Retina (tissue), 1 donor: ENCODE measurements at places on chromosomes 5 and 9.

DNA sequence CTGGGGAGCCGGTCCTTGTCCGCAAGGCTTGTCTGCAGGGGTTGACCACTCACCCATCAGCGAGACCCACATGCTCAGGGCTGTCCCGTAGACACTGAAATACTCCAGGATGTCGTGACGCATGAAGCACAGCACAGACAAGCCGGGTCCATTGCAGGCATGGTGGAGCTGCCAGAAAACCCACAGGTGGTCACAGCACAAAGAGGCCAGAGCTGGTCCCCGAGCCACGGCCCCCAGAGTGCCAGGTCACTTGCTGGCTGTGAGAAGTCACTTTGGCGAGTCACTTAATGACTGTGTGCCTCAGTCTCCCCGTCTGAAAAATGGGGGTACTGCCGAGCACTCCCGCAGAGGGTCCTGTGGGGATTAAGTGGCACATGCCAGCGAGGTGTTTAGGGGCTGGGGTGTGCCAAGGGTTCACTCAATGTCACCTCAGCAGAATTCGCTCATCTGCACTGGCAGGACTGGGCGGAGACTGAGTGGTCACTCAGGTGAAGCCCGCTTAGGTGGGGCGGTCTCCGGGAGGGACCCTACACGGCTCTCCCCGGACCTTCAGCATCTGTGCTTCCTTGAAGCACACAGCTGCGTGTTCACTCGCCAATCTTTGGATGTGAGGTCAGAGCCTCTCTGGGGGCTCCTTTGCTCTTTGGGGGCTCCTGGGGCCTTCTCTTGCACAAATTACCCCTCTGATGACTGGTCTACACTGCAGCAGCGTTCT lies 4.5 kb downstream of the MYMK start:
- DNase-seq = no peak

DNA sequence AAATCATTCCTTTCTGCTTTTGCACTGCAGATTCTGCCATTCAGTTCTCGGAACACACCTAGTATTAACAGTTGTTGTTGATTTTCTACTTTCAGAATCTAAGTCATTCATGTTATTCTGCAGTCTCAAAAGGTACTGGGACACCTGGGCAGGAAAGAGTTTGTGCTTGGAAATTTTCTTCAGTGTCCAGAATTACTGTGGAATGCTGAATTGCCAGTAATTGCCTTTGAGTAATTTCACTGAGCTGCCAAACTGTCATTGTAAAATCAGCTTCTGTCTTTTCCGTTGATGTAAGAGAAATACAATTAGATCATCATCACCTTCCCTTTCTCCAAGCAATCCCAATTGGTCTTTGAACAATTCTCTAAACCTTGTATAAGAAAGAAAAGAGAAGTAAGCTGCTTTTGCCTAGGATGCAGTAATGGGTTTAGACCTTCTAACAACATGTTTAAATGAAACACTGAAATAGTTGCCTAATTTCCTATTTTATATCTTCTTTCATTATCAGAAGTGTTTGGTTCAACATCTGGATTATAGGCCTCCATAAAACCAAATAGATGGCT lies 75.7 kb upstream of the TGFBR1 start:
- DNase-seq = no peak

GRCh38 chr5:132849347-132849746 lies 16.9 kb downstream of the GDF9 start:
- DNase-seq = no peak

DNA sequence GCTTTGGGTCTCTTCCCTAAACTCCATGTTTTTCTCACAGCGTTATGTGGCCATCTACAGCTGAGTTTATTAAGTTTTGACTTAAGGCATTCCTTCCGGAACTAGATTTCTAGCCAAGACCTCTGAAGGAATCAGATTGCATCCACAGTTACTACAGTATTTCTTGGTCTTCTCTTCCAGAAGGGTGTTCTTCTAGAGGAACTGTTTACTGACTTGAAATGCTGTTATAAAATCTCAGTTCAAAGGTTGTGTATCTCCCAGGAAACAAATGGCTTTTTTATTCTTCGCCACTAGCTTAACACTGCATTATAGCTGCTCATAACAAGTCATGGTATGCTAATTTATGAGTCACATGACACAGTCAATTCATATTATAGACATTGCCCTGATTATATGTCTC lies 55.3 kb upstream of the RAD23B start:
- no peak for DNase-seq

DNA sequence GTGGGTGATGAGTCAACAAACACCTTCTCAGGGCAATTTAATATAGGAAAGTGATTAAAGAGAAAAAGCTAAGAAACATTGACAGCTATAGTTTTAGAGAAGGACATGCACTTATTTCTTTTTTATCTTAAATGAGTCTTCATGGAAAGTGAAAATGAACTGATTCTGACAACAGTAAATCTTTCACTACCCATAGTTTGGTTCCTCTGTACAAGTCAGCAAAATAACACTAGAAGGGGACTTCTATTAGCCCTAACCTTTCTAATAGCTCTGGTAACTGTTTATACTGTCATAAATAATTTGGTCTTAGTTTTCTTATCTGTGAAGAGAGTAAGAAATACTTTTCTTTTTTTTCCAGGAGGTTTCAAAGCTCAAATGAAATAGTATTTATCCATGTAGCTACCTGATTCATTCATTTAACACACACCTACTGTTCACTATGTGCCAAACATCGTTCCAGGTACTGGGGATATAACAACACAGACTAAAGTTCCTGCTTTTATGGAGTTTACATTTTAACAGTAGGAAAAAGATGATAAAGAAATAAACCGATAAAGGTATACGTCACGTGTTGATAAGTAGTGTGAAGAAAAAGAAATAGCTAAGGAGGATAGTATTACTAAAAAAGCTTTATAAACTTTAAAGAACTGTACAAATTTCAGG lies 148.2 kb downstream of the PCSK1 start:
- no peak for DNase-seq

- no peak for DNase-seq
Measured at GRCh38 chr9:29773676-29774075, 2200.4 kb upstream of the C9orf72 start.

DNA sequence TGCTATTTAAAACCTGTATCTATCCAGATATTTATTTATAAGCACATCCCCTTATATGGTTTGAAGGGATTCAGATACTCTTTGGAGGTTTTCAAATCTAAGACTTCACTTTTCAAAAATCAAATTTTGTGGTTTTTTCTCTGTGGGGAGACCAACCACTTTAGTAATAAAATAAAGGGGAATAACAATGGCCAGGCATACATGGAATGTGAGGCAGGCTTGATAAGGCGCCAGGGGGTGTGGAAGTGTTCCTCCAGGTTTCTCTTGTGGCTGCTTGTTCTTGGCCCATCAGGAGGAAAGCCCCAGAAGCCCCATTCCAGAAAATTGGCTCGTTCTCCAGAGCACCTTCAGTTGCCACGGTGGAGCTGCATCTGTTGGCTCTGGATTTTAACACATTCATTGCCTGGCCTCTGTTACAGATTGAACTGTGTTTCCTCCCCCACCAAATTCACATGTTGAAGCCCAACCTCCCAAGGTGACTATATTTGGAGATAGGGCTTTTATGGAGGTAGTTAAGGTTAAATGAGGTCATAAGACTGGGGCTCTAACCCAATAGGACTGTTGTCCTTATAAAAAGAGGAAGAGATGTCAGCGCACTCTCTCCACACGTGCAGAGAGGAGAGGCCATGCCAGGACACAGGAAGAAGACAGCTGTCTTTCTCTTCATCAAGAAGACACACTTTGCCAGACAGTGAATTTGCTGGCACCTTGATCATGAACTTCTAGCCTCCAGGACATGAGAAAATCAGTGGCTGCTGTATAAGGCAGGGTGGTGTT lies 195.9 kb downstream of the TMEM38B start:
- no peak for DNase-seq

DNA sequence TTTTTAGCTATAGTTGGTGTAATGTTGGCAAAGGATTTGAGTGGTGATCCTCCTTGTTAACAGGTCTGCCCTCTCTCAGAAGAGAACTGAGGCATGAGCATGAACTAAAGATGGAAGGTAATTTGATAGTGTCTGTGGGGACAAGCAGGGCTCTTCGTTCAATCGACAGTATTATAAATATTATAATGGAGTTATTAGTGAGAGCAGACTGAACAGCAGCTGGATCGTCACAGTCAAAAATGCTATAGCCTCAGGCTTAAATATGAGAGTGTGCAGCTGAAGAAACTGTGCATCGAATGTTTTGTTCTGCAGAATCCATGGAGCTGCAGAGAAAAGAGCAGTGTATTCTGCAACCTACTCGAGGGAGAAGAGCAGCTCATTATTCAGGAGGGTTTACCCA lies 757.3 kb downstream of the DNAH5 start:
- peak; percentile 49 for DNase-seq

DNA sequence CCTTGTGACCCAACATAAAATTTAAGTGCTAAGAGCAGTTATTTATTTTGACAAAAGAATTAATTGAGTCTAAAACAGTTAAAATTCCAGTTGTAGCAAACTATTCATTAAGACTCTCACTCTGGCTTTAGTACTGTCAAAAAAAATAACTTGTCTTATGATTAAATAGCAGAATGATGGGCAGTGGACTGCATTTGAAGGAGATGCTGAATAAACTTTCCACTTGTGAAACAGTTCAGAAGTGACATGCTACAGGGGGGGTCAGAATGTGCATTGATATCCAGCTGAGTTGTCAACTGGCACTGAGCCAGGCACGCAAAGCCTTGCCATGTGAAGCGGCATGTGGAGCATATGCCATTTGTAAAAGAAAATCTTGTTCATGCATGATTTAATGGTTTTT lies 76.0 kb downstream of the FCHO2 start:
- peak; percentile 75 for DNase-seq

GRCh38 chr9:89603767-89604665 lies 796 bp upstream of the GADD45G start:
- peak; percentile 92 for DNase-seq

DNA sequence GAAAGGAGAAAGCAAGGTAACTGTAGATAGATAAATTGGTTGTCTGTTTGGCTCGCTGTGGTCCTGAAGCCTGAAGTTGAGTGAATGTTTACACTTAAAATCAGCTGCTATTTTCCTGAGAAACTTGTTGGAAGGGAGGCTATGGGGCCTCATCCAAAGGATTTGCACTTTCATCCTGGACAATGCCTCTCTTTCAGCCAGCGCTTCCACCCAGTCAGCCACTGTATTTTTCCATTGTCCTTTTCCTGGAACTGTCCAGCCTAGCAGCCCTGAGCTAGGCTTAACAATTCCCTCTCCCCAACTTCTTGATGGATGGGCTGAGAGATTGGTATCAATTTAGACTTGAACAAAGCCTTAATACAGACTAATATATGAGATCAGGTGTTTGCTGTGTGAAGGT lies 429.2 kb downstream of the DMAC1 start:
- no peak for DNase-seq

DNA sequence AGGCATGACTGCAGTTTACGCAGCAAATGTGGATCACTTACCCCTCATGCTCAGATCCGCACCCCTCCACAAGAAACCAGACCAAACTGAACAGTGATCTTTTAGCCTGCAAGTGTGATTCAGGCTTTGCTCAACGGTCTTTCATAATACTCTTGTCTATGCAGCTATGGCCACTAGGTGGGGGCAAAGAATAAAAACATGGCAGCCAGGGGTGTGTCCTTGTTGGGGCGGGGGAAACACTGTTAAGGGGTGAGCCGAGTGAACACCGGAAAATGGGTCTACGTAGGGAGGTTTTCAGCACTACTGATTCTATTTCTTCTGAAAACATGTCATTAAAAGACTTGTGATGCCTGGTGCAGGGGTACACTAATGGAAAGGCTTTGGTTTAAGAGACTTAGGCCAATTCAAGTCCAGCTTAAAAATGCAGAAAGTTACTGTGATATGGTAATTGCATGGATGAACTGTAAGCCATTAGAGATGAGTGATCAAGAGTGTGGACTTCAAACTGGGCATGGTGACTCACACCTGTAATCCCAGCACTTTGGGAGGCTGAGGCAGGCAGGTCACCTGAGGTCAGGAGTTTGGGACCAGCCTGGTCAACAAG lies 49.9 kb upstream of the GPR151 start:
- peak; percentile 63 for DNase-seq

- no peak for DNase-seq
Measured at GRCh38 chr5:82816926-82817325, 260.3 kb downstream of the TMEM167A start.

GRCh38 chr5:177606071-177607051 lies 6.4 kb downstream of the B4GALT7 start:
- no peak for DNase-seq

GRCh38 chr5:42807722-42808447 lies 3.8 kb downstream of the SELENOP start:
- DNase-seq = no peak

GRCh38 chr9:137851516-137852267 lies 25.9 kb upstream of the CACNA1B start:
- DNase-seq = no peak

GRCh38 chr9:133443982-133444381 lies 15.8 kb upstream of the CACFD1 start:
- DNase-seq = no peak

DNA sequence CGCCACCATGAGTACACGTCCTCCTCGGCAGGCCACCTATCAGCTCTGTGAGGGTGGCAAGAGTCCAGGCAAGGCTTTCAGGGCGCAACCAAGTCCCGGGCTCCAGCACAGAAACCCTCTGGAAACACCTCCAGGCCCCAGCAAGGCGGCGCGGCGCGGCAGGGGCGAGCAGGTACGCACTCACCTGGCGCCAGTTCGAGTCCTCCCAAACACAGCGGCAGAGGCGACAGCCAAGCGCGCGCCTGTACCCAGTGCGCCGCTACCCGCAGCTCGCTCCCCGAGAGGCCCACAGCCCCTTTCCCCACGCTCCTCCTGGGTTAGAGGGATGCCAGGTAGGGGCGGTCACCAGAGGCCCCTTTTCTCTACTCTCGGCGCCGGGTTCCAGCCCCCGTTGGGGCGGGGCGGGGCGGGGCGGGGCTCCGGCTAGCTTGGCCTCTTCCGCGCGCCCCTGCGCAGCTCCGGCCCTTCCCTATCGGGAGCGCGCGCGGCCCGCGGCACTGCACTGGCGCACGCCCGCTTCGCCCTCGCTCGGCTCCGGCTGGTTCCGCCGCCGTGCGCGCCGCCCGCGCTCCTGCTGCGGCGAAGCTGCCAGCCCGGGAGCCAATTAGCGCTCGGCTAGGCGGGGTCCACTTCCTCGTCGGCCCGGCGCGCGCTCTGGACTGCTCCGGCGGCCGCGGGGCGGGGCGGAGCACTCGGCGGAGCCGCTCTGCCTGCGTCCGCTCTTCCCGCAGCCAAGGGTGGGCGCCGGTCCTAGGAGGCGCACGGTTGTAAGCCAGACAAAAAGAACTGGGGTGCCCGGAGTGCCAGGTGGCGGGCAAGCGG lies at the start of the genes NMRK1 and OSTF1:
TSS of gene NMRK1 (minus strand) at position 332 of the 822 bp plus-strand sequence. CDS start 5,040 bp downstream, outside the sequence.
TSS of gene OSTF1 (plus strand) at position 691 of the 822 bp plus-strand sequence. CDS start 179 bp downstream, outside the sequence.
- DNase-seq = peak; percentile 93

- DNase-seq = no peak
Measured at GRCh38 chr5:76021936-76022584, 61.1 kb upstream of the SV2C start.

DNA sequence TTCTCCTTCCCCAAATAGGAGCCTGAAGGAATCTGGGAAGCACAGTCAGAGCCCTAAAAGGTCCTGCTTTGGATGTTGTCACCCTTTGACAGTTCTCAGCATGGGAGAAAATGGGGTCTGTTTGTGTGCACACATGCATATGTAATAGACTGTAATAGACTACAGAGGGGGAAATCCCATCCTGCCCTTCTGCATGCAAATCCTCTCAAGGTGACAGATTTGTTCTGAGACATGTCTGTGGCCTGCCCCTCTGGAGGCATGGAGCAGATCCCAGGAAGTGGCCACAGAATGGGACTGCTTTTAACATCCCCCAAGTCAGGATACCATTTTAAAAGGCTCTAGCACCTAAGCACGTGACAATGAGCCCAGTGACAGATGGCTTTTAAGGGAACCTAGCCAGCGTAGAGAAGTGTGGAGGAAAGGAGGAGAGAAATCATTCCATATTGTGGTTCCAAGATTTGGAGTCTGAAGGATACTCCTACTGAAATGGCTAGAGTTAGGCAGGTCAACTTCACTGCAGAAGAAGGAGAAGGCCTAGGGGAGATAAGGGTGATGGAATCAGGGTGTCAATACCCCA lies 483.5 kb downstream of the SPOCK1 start:
- DNase-seq = no peak
